ENCODE measurements at places on chromosomes 3 and 15.

DNA sequence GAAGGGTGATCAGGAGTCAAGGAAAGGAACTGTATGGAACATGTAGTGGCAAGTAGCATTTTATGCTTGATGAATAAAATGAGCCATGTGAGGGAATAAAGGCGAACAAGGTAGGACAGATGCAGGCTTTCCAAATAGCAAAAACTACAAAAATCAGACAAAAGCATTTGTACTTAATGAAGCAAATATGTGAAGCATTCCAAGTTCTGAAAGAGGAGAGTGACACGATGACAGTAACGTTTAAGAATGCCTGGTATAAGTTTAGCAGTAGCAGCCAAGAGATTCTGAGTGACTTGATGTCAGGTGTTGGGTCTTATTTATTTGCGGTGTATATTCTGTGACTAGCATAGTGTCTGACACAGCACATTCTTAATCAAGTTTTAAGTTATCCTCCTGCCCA, 408.2 kb upstream of the RASGRP1 start:
- no peak for DNase-seq

DNA sequence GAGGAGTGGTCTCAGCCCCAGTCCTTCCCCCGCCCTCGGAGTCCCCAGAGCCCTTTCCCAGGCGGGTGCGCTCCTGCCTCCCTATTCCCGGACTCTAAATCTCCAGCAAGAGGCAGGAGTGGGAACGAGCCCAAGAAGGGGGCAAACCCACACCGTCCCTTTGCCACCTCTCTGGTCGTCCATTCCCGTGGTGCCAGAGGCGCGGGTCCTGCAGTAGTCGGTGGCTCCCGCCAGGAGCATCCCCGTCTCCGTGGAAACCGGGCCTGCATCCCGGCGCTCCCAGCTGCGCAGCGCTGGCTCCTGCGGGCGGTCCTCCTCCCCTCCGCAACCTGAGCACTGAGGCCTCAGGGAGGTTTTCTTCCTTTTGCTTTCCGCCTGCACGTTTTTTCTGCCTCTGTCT, 44.8 kb downstream of the LHFPL4 start:
- DNase-seq, result no peak

GRCh38 chr3:168714609-168715240, 619.0 kb upstream of the GOLIM4 start:
- DNase-seq, result no peak

DNA sequence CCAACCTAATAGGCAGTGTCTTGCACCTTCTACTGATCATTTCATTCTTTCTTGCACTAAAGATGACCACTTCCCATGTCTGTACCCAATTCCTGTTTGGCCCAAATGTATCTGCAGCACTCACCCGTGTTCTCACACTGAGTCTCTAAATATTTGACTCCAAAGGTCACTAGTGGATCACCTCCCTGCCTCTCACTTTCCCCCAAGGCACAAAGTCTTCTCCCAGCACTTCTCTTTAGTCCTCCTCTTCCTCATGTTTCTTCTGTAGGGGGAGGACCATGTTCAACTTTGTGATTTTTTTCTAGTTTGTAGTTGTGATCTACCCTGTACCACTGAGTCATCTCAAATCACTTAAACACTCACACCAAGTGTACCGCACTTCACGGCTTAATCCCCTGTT, 13.9 kb downstream of the NR1I2 start:
- DNase-seq, result no peak

GRCh38 chr3:98778852-98779413, 15.8 kb downstream of the ST3GAL6 start:
- DNase-seq, result peak; percentile 68

- DNase-seq, result peak; percentile 22
These were observed 3.4 kb upstream of the SELENOT start for GRCh38 chr3:150599611-150600297.

DNA sequence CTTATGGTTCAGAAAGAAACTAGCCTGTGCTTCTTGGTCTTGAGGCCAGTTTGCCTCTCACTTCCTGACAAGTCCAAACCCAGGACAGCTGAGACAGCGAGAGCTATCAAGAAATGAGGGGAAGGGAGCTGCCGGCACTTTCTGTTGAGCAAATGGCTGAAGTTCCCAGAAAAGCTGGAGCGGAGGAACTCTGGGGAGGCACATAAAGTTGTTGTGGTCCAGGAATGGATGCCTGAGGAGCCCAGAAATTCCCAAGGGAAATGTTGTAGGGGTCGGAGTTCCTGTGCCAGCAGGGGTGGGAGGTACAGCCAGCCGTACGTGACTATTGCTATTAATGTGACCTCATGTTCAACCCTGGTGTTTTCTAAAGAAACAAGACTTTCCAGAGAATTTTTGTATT, 98.8 kb upstream of the TNFAIP8L3 start:
- DNase-seq, result no peak

DNA sequence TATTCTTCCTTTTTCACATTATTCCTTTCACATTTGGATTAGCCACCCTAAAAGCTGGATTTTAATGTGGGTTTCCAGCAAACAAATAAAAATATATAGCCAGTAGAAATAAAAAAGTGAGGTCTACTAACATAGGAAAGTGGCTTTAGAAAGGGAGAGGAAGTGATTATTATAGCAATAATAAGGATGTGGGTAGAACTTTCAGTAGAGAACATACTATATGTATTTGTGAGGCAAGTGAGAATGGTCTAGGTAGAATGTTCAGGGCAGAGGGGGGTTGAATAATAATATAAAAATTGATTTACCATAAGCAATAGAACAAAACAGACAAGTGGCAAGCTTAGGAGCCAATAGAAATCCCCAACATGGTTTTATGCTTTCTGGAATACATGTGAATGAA, 88.6 kb downstream of the NR1I2 start:
- no peak for DNase-seq

DNA sequence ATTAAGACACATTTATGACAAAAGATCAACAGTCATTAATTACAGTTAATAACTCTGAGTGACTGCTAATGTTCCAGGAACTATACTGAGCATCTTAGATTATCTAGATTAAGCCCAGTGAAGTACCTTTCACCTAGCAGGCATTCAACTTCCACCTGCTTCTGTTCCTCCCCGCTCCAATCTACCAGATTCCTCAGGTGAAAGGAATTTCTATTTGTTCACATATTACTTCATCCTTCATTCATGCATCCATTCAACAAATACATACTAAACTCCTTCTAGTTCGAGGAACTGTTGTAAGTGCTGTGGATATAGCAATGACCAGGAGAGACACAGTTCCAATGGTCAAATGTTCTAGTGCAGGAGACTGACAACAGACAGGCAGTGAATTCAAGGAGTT, 139.3 kb downstream of the FILIP1L start:
- DNase-seq, result no peak

DNA sequence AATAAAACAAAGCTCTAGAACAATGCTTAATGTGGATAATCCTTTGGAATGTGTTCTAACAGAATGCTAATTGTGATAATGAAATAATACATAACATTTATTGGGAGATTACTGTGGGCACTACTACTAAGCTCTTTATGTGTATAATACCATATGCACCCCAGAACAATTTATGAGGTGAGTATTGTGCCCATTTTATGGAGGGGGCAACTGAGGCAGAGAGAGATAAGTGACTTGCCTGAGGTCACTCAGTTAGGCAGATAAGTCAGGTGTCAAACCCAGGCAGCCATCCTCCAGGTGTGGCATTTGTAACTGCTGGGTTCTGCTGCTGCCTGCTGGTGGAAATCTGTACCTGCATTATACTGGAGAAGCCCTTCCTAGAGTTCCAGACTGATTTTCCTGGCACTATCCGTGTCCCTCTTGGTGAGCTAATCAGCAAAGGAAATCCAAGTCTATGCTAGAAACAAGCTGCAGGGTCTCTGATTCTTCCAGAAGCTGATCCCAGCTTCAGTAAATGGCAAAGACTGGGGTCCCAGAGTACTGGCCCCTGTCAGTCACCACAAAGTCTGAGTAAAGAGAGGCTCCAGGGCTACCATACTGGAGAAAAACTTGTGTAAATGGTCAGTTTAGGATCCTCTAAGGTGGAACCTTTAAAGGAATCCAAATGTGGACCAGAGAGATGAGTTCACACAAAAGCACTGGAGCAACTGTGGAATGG, 22.6 kb upstream of the RBP1 start:
- DNase-seq, result no peak

- DNase-seq, result no peak
These were observed 6.8 kb downstream of the CSK start for GRCh38 chr15:74788683-74789151.

DNA sequence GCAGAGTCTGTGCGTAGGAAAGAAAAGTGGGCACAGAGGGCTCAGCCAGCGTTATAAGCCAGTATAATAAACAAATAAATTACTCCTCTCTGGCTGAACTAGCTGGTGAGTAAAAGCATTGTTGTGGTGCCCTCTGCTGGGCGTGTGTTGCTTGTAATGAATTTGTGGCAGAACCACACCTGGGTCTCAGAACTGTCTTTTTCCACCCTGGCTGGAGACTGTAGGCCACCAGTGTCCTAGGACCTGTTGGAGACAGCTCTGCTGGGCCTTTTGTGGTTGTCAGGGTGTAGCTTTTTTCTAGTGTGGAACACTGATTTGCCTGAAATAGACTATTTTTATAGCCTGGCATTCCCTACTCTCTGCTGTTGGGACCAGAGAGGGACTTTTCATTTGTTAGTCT, 130.5 kb upstream of the EIF1B start:
- DNase-seq, result peak; percentile 40

DNA sequence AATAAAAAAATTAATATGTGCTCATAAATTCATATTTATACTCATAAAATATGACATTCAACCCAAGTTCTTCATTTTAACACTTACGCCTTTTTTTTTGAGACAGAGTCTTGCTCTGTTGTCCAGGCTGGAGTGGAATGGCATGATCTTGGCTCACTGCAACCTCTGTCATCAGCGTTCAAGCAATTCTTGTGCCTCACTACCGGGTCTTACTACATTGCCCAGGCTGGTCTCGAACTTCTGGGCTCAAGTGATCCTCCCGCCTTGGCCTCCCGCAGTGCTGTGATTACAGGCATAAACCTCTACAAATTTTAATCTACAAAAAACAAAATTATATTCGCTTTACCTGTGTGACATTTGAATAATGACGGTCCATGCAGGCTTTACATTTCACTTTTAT, 74.1 kb upstream of the SNRPN start:
- no peak for DNase-seq

DNA sequence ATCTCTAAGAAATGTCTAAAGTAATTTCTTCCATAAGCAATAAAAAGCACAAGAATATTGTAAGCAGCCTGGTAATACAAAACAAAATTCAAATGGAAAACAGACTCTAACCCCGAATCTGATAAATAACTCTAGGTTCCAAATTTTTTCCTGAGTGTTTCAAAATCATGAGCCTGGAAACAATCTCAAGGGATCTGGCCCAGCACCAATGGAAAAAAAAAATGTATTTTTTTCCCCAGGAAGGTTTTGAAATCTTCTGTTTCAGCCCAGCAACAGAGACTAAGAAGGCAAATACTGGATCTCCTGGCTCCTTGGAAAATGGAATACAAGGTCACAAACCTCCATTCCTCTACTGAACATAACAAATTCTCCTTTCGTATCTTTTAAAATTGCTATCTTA, 13.0 kb downstream of the TBC1D2B start:
- DNase-seq, result no peak

DNA sequence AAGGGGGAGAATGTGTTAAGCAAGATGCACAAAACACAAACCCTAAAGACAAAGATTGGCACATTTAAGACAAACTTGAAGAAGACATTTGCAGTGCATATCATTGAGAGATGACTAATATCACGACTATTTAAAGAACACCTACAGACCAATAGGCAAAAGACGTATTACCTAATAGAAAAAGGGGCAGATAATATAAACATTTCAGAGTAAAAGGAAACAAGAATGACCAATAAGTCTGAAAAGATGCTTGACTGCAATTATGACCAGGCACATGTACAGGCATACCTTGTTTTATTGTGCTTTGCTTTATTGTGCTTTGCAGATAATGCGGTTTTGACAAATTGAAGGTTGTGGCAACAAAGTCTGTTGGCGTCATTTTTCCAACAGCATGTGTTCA, 4.9 kb downstream of the HACD3 start:
- DNase-seq, result no peak

DNA sequence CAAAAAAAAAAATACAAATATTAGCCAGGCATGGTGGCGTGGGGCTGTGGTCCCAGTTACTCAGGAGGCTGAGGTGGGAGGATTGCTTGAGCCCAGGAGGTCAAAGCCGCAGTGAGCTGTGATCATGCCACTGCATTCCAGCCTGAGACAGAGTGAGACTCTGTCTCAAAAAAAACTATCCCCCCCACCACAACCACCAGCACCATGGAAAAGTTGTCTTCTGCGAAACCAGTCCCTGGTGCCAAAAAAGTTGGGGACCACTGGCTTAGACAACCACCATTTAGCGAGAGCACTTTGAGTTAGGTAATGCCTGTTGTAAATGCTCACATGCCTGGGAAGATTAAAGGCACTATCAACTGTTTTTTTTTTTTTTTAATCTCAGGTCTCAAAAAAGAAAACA, 15.4 kb downstream of the ARHGAP31 start:
- DNase-seq, result no peak

DNA sequence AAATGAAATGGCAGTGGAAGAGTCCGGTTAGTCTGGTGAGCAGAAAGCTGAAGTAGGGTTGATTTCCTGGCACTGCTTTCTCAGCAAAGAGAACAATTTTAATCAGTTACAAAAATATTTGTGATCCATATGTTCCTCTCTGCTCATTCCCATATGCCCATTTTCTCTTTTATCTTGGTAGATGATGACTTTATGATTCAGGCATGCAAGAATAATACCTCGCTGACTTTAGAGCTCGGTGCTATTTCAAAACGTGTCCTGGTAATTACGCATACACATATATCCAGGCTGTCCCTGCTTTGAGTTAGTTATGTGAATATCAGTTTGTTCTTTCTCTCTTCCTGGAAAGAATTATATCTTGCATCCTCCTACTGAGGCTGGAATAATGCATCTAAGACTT, 38.5 kb downstream of the ARPP21 start:
- no peak for DNase-seq

- no peak for DNase-seq
These were observed 1035.4 kb upstream of the SEMA6D start for GRCh38 chr15:46681901-46682300.

GRCh38 chr15:94042180-94042928, 189.0 kb upstream of the MCTP2 start:
- no peak for DNase-seq

DNA sequence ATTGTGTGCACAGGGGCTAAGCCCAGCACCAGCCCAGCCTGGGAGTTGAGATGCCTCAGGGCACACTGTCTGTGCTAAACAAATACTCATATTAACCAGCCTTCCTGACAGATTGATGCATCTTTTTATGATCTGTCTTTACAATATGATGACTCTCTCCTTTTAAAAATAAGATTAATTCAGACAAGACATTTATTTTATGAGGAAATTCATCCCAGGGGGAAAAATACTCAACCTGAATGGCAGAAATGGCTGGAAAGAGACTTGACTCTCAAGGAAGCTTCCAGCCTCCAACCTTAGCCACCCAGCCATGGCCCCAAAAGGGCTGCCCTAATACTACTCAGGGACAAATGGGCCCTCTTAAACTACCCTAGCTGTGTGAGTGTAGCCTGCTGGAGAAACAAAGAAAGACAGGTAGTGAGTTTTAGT, 46.9 kb downstream of the NOX5 start:
- no peak for DNase-seq

GRCh38 chr3:175356899-175357324, 497.8 kb downstream of the NAALADL2 start:
- DNase-seq, result no peak

All from HS-27A (cell line).